ENCODE measurements at places on chromosomes 16 and 17.

DNA sequence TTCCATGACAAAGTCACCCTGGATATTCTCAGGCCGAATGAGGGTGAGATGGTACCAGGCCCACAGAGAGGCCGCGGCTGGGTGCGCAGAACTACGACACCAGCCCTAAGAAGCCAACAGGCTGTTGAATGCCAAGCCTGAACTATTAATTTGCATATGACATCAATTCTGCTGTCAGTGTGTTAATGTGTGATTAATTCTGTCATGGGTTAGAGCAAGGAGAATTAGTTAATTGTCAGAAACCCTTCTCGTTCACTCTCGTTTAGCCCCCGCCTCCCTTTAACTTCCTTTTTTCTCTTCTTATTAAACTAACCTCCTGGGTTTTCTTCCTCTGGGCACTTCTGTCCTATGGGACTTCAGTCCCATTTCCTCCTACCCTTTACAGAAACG is 123.4 kb downstream of the ZFHX3 start:
- no peak for DNase-seq

- DNase-seq: no peak
These were observed 139.5 kb upstream of the PMFBP1 start for GRCh38 chr16:72311426-72311825.

DNA sequence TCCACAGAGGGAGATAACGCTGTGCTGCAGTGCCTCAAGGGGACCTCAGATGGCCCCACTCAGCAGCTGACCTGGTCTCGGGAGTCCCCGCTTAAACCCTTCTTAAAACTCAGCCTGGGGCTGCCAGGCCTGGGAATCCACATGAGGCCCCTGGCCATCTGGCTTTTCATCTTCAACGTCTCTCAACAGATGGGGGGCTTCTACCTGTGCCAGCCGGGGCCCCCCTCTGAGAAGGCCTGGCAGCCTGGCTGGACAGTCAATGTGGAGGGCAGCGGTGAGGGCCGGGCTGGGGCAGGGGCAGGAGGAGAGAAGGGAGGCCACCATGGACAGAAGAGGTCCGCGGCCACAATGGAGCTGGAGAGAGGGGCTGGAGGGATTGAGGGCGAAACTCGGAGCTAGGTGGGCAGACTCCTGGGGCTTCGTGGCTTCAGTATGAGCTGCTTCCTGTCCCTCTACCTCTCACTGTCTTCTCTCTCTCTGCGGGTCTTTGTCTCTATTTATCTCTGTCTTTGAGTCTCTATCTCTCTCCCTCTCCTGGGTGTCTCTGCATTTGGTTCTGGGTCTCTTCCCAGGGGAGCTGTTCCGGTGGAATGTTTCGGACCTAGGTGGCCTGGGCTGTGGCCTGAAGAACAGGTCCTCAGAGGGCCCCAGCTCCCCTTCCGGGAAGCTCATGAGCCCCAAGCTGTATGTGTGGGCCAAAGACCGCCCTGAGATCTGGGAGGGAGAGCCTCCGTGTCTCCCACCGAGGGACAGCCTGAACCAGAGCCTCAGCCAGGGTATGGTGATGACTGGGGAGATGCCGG is 769 bp downstream of the CD19 start:
- DNase-seq: no peak

- DNase-seq: peak; percentile 30
These were observed 53.2 kb upstream of the ZNF750 start for GRCh38 chr17:82892899-82893565.

GRCh38 chr16:85625053-85625452 is 11.9 kb downstream of the GSE1 start:
- DNase-seq: no peak

GRCh38 chr16:30066761-30067583 is 1.4 kb downstream of the ALDOA start:
- no peak for DNase-seq

- no peak for DNase-seq
These were observed 4.2 kb upstream of the SREBF1 start for GRCh38 chr17:17840751-17841591.

- DNase-seq: no peak
These were observed 62.4 kb upstream of the MED9 start for GRCh38 chr17:17414341-17414805.

DNA sequence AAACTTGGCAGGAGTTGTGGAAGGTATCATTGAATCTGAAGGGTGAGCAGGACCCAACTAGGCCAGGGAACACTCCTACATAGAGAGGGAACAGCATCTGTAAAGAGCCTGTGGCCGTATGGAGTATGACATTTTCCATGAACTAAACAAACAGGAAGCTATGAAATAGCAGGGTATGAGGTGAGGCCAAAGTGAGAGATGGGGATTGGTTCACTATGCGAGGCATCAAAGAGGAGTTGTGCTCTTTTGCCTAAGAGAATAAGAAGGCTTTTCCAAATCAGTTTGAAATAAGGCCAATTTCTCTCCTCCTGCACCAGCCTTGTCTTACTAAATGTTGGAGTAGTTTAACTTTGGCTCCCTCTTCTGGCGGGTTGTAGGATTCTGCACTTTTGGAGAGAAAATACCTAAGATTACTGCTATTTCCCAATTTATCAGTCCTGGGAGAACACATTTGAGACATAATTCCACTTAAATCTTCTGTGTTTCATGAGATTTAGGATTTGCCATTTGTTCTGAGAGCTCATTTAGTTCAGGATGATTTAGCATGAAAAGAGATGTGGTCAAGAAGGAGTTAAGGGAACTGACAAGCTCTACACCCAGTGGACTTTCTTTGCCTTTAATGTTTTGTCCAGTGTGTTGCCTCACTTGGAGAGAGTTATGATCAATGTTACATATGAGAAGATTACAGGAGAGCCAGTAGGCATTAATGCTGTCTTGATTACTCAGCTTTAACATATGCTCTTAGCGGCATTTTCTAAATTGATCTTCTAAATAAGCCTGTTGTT is 55.4 kb downstream of the TNRC6C start:
- DNase-seq: peak; percentile 42
